Activated CD8-positive, alpha-beta memory T cell treated with anti-CD3 and anti-CD28 coated beads, Interleukin-2, amount 10 ng/mL, durations not matched to agents 7 days and 5 days (primary cell): ENCODE measurements at places on chromosomes 2 and 18. TPM values are rescaled to one million over a fixed set of nuclear protein-coding genes. Genes with fewer than 3 reads are reported as not detected.

The HEATR5B gene
- 15.2 TPM for total RNA-seq

The FSHR gene
- not detected for total RNA-seq

The AQP4 gene
- not detected for total RNA-seq

GRCh38 chr2:179467111-179467510, 202.5 kb upstream of the SESTD1 start:
- H3K4me3 ChIP-seq: no peak overlapping the region
- DNase-seq: no peak
- H3K36me3 ChIP-seq: no peaks in the 10 kb centered on the region
- H3K27me3 ChIP-seq: no peaks in the 10 kb centered on the region
- H3K27ac ChIP-seq: no peak overlapping the region

GRCh38 chr18:27894746-27895145, 282.2 kb downstream of the CDH2 start:
- no peaks in the 10 kb centered on the region for H3K4me1 ChIP-seq
- no peak overlapping the region for H3K27ac ChIP-seq
- no peaks in the 10 kb centered on the region for H3K36me3 ChIP-seq

DNA sequence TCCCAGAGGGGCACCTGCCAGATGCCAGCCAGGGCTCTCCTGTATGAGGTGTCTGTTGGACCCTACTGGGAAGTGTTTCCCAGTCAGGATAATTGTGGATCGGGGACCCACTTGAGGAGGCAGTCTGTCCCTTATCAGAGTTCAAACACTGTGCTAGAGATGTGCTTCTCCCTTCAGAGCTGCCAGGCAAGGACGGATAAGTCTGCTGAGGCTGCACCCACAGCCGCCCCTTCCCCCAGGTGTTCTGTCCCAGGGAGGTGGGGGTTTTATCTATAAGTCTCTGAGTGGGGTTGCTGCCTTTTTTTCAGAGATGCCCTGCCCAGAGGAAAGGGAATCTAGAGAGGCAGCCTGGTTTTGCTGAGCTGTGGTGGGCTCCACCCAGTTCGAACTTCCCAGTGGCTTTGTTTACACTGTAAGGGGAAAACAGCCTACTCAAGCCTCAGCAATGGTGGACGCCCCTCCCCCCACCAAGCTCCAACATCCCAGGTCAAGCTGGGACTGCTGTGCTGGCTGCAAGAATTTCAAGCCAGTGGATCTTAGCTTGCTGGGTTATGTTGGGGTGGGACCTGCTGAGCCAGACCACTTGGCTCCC, 324.0 kb upstream of the SETBP1 start:
- no peaks in the 10 kb centered on the region for H3K4me1 ChIP-seq
- no peak overlapping the region for H3K27ac ChIP-seq
- no peaks in the 10 kb centered on the region for H3K36me3 ChIP-seq
- DNase-seq: no peak
- no peaks in the 10 kb centered on the region for H3K27me3 ChIP-seq

DNA sequence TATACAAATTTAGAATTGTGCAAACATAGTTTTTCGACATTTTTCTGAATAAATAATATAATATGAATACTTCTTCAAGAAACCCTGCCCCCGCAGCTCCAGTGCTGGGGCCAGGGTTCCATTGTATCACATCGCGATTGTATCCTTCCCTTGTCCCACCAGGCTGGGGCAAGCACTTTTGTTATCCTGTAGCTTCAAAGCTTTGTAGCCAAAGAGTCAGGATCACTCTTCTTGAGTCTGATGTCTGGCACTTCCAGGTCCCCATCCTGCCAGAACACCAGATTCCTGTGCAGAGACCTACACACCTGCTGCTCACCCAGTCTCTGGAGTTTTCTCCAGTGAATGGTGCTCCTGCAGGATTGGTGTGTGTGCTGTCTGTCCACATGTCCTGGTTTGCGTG, 186.9 kb downstream of the ASB1 start:
- H3K4me1 ChIP-seq: no peaks in the 10 kb centered on the region
- H3K27ac ChIP-seq: no peak overlapping the region
- H3K36me3 ChIP-seq: no peaks in the 10 kb centered on the region

- H3K36me3 ChIP-seq: peaks cover 7% of the 10 kb centered on the region
- DNase-seq: no peak
- peaks cover 5% of the 10 kb centered on the region for H3K4me1 ChIP-seq
- no peaks in the 10 kb centered on the region for H3K27me3 ChIP-seq
These were observed 48.6 kb downstream of the EML6 start for GRCh38 chr2:54772110-54772509.

- no peaks in the 10 kb centered on the region for H3K36me3 ChIP-seq
- DNase-seq: no peak
- no peak overlapping the region for H3K27ac ChIP-seq
- peaks cover 8% of the 10 kb centered on the region for H3K27me3 ChIP-seq
- H3K4me1 ChIP-seq: peaks cover 3% of the 10 kb centered on the region
These were observed 28.7 kb upstream of the CABLES1 start for GRCh38 chr18:23106575-23106974.

DNA sequence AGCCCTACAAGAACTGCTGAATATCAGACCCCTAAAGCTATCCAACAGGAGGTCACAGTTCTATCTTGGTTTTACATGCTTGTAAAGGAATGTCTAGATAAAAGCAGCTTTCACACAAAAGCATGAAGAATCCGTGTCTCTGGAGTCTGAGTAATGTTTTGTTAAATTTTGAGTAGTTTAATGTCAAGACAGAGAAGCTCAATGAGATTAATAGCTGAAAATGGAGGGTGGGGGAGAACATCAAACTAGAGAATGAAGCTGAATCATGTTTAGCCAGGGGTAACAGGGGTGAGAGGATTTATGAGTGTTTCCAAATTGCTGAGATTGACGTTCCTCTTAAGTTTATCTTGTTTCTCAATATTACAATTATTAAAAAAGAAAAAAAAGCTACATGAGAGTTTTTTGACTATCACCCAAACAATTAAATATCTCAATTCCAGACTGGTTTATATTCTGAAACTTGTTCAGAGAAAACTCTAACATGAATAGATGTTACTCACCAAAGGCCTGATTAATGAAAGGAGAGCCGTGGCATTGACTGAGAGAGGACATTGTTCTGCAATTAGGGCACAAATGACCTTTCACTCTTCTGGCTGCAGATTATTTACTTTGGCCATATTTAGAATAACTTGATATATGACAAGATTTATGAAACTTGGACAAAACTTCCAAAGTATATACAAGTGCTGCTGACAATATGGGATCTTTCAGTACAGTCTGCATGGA, 266.4 kb upstream of the ETAA1 start:
- H3K36me3 ChIP-seq: no peaks in the 10 kb centered on the region
- H3K4me3 ChIP-seq: no peak overlapping the region
- no peak overlapping the region for H3K27ac ChIP-seq
- H3K4me1 ChIP-seq: no peaks in the 10 kb centered on the region
- H3K27me3 ChIP-seq: no peaks in the 10 kb centered on the region

- H3K4me1 ChIP-seq: no peaks in the 10 kb centered on the region
- DNase-seq: peak; percentile 33
- no peak overlapping the region for H3K27ac ChIP-seq
- no peak overlapping the region for H3K4me3 ChIP-seq
- H3K36me3 ChIP-seq: no peaks in the 10 kb centered on the region
These were observed 17.0 kb upstream of the DIPK1C start for GRCh38 chr18:74473976-74474640.

DNA sequence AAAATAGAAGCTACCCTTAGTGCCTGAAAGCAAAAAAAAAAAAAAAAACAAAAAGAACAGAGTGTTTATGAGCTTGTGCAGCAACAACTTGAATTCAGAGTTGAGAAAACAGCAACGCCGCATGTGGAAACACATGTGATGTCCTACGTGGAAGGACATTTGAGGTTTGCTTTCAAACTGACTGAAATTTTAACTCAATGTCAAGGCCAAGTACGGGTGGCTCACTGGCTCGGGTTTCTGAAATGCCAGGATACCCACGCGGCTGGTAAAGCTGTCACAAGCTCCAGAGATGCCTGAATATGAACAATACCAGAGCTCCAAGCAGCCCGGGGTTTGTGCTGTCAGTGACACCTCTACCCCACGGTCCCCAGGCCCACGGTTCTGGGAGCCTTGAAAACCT, 72.2 kb upstream of the THOC1 start:
- H3K27ac ChIP-seq: no peak overlapping the region
- no peak for DNase-seq
- H3K4me3 ChIP-seq: no peak overlapping the region
- no peaks in the 10 kb centered on the region for H3K36me3 ChIP-seq
- H3K27me3 ChIP-seq: peaks cover 14% of the 10 kb centered on the region
- no peaks in the 10 kb centered on the region for H3K4me1 ChIP-seq

DNA sequence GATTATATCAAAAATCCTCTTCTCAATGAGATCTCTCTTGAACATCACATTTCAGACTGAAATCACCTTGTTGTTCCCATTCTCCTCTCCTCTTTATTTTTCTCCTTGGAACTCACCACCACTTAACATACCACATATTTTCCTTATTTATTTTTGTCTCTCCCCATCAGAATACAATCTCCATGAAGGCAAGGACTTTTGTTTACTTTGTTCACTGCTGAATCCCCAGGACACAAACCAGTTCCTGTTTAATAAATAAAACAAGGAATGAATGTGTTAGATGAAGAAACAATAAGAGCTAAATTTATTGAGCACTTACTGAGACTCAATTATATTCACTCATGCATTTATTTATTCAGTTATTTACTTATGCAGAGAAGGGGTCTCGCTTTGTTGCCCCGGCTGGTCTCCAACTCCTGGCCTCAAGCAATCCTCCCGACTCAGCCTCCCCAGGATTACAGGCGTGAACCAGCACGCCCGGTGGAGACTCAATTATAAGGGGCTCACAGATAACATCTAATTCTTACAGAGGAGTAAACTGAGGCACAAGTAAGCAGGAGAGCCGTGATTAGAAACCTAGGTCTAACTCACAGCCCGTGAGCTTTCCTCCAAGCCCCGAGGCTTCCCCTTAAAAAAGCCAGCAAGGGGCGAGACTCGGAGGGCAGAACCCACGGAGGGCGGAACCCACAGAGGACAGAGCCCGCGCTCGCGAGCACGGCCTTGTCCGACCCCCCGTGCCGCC, 616 bp upstream of the TAF1B start:
- no peak for DNase-seq
- H3K27ac ChIP-seq: peak overlapping the region; percentile 86
- peaks cover 34% of the 10 kb centered on the region for H3K36me3 ChIP-seq
- H3K4me3 ChIP-seq: peak overlapping the region; percentile 91

- no peaks in the 10 kb centered on the region for H3K4me1 ChIP-seq
- H3K36me3 ChIP-seq: no peaks in the 10 kb centered on the region
- no peak overlapping the region for H3K27ac ChIP-seq
- DNase-seq: no peak
- no peaks in the 10 kb centered on the region for H3K27me3 ChIP-seq
These were observed 871.8 kb downstream of the SLC4A3 start for GRCh38 chr2:220499225-220499624.

DNA sequence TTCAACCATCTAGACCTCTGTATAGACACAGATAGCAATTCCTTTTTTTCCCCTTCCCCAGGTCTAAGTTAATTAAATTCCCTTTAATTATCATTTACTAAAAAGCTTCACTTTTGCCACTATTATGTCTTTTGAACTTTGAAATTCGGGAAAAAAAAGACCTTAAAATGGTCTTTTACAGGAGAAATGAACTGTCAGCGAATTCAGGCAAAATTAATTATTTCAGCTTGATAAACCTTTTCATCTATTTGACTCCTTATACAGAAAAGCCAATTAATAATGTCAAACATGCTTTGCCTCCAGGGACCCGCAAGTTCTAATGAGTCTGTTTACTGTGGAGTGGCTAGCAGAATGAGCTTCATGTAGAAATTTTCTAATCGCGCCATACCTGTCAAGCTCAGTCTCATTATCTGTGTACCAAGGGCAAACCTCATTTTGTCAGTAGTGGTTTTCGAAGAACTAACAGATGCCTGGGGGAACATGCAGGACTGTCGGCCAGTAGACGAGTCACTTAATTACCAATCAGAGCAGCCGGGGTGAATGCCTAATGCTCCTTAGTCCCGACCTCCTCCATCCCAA, 287.7 kb downstream of the INSIG2 start:
- H3K36me3 ChIP-seq: no peaks in the 10 kb centered on the region
- peaks cover 11% of the 10 kb centered on the region for H3K27me3 ChIP-seq
- no peaks in the 10 kb centered on the region for H3K4me1 ChIP-seq
- H3K4me3 ChIP-seq: no peak overlapping the region

GRCh38 chr2:102294802-102295489, 16.4 kb upstream of the IL1RL1 start:
- H3K36me3 ChIP-seq: no peaks in the 10 kb centered on the region
- DNase-seq: no peak
- H3K4me1 ChIP-seq: peaks cover 55% of the 10 kb centered on the region
- H3K4me3 ChIP-seq: no peak overlapping the region

DNA sequence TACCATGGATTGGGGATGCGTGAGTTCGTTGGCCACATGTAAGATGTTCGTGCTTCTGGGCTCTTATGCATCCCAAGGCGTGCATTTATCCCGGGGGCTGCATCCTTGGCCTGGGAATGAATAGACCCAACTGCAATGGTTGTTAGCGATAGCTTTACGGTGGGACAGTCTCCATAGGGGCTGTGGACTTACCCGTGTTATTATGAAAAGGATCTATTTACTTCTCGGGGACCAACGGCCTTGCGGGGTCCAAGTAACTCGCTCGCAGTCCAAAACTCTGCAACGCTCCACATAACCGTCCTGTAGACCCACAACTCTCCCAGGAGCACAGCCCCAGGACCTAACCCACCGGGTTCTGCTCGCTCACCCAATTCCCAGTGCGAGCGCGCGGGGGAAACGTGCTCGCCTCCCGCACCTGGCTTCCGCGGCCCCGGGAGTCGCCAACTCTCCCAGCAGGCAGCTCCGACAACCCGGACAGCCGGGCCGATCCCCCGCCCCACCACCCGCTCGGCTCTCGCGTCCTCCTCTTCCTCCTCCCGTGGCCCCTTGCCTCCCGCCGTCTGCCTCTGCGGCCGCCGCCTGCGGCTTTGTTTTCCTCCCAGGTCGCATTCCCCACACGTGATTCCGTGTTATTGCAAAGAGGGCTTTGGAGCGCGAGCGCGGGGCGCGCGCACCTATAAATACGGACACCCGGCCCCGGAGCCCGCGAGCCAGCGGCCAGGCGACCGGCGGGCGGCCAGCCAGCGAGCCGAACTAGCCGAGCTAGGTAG, at the start of gene CABLES1:
CABLES1 (plus strand) TSS at position 706 of the 770 bp plus-strand sequence. CDS start 278 bp downstream, outside the sequence.
- H3K4me1 ChIP-seq: peaks cover 21% of the 10 kb centered on the region
- DNase-seq: peak; percentile 47
- no peaks in the 10 kb centered on the region for H3K36me3 ChIP-seq
- H3K27me3 ChIP-seq: peaks cover 58% of the 10 kb centered on the region
- peak within 1 kb of the TSS; percentile 64 for H3K4me3 ChIP-seq

GRCh38 chr2:134333646-134334189, 79.8 kb downstream of the MGAT5 start:
- H3K27me3 ChIP-seq: no peaks in the 10 kb centered on the region
- peaks cover 22% of the 10 kb centered on the region for H3K36me3 ChIP-seq
- H3K4me3 ChIP-seq: no peak overlapping the region

DNA sequence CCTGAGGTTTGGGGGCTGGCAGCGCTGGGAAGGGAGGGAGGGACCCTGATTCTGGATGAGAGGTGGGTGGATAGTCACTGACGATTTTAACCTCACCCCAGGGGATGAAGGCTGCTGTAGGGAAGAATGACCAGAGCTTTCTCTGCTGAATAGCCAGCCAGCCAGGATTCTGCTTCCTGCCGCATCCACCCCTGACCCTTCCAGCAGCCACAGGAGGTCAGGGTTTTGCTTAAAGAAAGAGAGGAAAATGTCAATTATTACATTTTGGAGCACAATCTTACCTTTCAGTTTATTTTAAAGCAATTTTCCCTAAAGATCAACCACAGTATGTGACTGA, 217.7 kb downstream of the GBX2 start:
- H3K27me3 ChIP-seq: peaks cover 24% of the 10 kb centered on the region
- DNase-seq: no peak
- no peak overlapping the region for H3K27ac ChIP-seq
- peaks cover 9% of the 10 kb centered on the region for H3K4me1 ChIP-seq
- H3K36me3 ChIP-seq: no peaks in the 10 kb centered on the region
- no peak overlapping the region for H3K4me3 ChIP-seq
